ENCODE measurements at places on chromosomes 16 and 17. TPM values are rescaled to one million over a fixed set of nuclear protein-coding genes. Genes with fewer than 3 reads are reported as not detected.

DNA sequence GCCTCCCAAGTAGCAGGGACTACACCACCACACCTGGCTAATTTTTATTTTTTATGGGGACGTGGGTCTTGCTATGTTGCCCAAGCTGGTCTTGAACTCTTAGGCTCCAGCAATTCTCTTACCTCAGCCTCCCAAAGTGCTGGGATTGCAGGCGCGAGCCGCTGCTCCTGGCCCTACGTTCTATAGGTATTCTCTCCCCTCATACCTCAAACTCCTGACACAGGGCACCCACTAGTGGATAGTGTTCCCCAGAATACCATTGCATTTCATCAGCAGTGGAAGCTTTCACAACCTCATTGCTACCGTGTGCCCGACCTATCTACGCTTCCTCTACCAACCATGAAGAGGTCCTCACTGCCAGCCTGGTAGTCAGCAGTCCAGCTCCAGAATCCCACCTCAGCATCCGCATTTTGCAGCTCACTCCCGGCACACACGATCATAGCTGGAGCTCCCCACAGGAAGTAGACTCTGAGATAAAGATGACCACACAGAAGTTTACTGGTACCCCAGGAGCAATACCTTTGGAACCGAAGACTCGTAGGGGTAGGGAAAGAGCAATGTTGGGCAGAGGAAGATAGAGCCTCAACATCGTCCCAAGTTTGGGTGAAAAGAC, 9.3 kb downstream of the CTRB2 start:
- H3K4me1 ChIP-seq: peaks cover 22% of the 10 kb centered on the region
- peak; percentile 61 for DNase-seq
- H3K36me3 ChIP-seq: no peaks in the 10 kb centered on the region
- no peak overlapping the region for H3K27ac ChIP-seq
- H3K27me3 ChIP-seq: peaks cover 9% of the 10 kb centered on the region
- H3K4me3 ChIP-seq: no peak overlapping the region

DNA sequence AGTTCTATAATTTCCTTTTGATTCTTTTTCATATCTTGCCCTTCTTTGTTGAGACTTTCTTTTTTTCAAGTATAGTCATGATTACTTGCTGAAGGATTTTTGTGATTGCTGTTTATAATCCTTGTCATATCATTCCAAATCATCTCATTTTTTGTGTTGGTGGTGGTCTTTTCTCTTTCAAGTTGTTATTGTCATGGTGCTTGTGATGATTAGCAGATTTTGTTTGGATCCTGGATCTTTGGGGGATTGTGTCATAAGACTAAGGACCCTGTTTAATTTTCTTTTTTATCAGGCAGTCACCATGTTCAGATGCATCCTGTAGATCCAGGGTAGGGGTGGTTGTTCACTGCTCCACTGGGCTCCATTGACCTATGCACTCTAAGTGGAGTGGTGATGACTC, 254.4 kb upstream of the FOXF1 start:
- no peaks in the 10 kb centered on the region for H3K4me1 ChIP-seq
- no peak overlapping the region for H3K27ac ChIP-seq
- peaks cover 24% of the 10 kb centered on the region for H3K27me3 ChIP-seq

The KRTAP2-3 gene
- total RNA-seq: not detected

The DPEP2 gene
- not detected for total RNA-seq

The ZP2 gene
- not detected for total RNA-seq

Measured in chondrocyte (in vitro differentiated cells).